ENCODE measurements at places on chromosomes 7 and 10.

DNA sequence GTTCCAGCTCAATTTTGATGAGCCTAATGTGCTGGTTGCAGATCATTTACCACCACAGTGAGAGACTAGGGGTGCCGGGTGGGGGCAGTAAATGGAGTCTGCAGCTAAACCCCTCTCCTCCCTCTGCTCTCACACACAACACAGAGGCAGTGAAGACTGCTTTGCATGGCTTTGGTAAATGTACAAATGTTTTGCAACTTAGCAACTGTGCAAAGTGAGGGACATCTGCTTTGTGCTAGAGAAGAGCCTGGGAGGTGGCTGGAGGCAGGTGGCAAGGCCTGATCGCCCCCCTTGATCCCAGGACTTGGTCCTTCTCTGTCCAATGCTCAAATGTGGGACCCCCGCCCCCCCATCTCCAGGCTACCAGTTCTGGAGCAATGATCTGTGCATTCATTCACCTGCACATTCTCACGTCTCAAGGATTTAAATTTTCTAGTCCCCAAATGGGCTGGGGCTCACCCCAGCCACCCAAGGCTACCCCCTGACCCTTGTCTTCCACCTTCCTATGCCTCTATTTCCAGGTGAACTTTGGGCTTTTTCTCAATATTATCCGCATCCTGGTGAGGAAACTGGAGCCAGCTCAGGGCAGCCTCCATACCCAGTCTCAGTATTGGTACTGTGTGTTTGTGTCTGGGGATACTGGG lies 11.6 kb downstream of the GHRHR start:
- DNase-seq: no peak

- DNase-seq: no peak
These were observed 30.6 kb upstream of the GALNTL5 start for GRCh38 chr7:151925446-151926335.

GRCh38 chr7:108071551-108071950 lies 58.6 kb downstream of the LAMB4 start:
- no peak for DNase-seq

DNA sequence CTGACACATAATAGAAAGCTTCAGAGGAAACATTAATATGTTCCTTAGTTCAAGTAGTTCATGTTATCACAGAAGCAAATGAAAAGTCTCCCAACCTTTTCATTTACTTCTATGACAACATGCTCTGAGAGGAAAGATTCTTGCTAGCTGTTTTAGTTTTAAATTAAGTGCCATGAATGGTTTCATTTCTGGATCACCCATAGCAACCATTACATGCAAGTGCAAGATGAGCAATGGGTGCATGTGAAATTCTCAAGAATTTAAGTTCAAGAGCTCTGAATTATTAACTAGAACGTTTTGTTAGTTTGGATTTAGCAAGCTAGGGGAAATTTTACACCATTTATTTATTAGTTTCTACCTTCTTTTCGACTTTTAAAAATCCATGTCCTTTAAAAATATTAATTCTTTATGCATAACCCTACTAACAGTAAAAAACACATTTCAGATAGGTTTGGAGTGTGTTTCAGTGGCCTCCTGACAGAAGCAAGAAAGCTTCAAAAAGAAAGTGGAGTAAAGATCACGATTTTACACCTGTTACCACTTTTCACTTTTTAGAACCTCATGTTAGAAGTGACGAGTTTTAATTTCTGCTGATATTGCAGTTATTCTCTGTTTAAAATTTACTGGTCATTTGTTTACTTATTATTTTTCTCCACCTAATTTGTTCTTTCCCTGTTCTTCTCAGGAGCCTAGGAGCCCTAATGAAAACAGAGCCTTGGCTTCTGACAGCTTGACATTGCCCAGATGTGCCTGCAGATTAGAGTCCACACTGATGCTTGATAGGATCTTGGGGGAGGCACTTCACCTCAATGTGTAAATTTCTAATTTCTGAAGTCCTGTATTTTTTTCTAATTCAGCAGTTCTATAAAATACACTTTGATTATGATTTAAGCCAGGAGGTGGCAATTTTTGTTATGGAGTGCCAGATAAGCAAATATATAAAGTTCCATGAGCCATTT lies 995.3 kb upstream of the PHF14 start:
- no peak for DNase-seq

GRCh38 chr7:65397730-65398142 lies 24.1 kb downstream of the ZNF92 start:
- DNase-seq: no peak

GRCh38 chr7:101942603-101943210 lies 125.3 kb downstream of the CUX1 start:
- no peak for DNase-seq

- DNase-seq: no peak
These were observed 75.3 kb downstream of the POLL start for GRCh38 chr10:101512738-101513137.

DNA sequence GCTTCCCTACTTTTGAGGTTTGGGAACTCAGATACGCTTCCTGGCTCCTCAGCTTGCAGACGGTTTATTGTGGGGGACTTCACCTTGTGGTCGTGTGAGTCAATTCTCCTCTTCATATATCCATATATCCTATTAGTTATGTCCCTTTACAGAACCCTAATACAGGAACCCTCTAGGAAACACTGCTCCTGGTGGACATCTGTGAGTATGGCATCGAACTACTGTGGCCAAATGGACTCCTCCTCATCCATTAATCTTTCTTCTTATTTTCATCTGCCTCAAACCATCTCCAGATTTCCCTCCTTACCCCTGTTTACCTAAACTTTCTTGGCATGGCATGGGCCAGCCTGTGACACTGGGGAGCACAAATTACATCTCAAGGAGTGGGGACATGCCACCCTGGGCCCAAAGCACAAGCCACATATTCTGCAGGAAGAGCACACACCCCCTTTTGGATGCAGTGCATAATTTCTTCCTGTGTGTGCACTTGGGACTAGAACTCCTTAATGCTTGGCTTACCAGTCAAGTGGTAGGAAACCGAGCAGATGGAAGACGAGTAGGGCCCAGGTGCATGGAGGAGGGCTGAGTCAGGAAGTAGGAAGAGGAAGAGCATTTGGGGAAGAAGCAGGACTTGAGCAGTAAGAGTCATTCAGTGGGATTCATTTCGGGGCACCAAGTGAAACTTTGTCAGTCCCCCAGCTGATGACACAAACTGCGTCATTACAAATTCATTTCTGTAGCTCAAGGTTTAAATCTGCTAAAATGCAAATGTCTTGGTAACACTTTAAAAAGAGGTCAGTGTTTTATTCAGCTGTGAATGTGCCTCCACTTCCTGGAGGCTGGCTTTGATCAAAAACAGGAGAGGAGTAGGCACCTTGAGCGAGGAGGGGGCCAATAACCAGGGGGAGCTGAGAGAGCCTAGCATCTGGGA lies 80.8 kb upstream of the PLXNA4 start:
- no peak for DNase-seq
